Caudate nucleus (tissue), 63 donors: ENCODE measurements at places on chromosomes 2 and 18.

DNA sequence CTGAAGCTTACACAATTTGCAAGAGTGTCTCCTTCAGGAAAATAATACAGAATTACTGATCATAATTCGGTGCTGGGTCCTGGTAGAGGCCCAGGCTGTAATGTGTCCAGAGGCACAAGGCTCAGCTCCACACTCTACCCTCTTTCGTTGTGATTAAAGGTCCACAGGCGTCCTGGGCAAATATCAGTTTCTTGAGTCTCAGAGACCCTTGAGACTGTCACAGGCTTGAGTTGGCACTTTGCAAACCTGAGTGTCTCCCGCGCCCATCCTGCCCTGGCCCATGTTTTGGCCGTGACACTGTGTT lies 46.9 kb upstream of the SMAD7 start:
- no peak for DNase-seq

- DNase-seq, result no peak
Measured at GRCh38 chr2:217612920-217613319, 389.9 kb downstream of the TNS1 start.

GRCh38 chr2:226423498-226423960 lies 376.1 kb downstream of the IRS1 start:
- peak; percentile 5 for DNase-seq

- no peak for DNase-seq
Measured at GRCh38 chr2:38886063-38886462, 3.6 kb upstream of the ARHGEF33 start.

DNA sequence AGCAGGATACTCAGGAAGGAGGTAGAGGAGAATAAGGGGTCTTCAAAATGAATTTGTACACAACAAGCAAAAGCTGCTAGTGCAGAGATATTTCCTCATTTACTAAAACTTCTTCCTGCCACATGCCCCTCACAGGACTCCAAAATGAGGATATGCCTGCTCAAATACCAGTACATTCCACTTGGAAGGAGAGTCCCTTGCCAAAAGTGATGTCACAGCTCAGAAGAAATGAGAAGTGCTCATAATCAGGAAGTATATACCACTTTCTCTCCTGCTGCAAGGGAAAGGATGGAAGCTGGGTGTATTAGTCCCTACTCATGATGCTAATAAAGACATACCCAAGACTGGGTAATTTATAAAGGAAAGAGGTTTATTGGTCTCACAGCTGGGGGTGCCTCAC lies 87.7 kb upstream of the FSHR start:
- no peak for DNase-seq

GRCh38 chr2:167069855-167070254 lies 181.6 kb downstream of the XIRP2 start:
- DNase-seq, result no peak

- DNase-seq, result no peak
Measured at GRCh38 chr18:2412996-2413751, 158.1 kb downstream of the METTL4 start.

- DNase-seq, result no peak
Measured at GRCh38 chr18:52948868-52949444, 609.0 kb downstream of the DCC start.

DNA sequence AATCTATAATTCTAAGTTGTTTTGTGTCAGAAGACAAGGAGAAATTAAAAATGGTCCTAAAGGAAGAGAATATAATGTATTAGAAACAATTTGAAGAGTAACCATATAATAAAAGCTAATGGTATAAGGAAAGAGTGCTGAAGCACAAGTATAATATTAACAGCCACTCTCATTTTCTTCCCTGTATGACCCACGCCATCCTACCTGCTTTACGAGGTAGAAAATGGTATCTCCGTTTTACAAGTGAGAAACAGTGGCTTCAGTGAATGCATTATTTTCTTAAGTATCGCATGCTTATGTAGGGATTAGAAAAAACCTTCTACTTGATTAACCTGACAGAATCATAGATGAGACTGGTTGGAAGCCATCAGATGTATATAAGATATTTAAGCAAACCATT lies 266.2 kb downstream of the CCDC102B start:
- no peak for DNase-seq

- DNase-seq, result no peak
Measured at GRCh38 chr2:19843992-19844515, 57.7 kb downstream of the TTC32 start.

- no peak for DNase-seq
Measured at GRCh38 chr2:96089356-96090195, 26.8 kb downstream of the ADRA2B start.

DNA sequence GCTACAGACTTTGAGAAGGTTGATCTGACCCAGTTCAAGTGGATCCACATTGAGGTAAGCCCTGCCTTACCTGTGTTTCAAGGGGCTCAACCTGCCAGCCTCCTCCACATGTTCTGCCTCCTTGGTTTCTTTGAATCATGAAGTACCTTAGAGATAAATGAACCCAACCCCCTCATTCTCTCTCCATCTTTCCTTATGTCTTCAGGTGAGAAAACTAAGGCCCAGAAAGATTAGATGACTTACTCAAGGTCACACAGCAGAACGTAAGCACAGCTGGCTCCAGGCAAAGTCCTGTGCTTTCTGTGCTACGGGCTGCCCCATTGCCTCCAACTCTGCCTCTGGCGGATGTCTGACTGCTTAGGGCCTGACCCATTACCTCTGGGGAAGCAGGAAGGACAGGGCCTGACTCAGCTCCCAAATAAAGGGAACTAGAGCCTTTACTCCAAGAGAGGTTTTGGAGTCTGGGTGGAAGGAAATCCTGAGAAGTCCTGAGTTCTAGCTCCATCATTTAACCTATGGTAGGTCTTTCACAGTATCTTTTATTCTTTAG lies 10.3 kb downstream of the KHK start:
- DNase-seq, result no peak

- DNase-seq, result no peak
Measured at GRCh38 chr2:215711471-215712034, 275.7 kb upstream of the FN1 start.

DNA sequence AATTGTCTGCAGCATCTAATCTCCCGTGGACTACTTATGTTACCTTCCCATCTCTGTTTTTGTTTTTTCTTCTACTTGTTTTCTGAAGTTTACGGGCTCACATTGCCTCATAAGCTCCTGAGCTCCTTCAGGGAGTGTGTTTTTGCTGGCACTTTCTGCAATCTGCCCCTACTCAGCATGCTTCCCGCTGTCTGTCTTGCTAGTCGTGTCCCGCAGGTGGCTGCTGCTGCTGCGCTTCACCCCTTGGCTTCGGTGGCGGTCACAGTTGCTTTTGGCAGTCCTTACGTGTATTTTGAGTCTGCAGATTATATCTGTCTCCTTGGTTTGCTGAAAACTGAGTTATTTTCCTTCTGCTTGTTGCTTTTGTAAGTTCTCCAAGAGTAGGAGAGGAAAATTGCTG lies 37.3 kb downstream of the FER1L5 start:
- no peak for DNase-seq
